ENCODE measurements at places on chromosomes 11 and 22.
A peak's percentile ranks its signal among the peaks of the same experiment; 100 is the strongest.

DNA sequence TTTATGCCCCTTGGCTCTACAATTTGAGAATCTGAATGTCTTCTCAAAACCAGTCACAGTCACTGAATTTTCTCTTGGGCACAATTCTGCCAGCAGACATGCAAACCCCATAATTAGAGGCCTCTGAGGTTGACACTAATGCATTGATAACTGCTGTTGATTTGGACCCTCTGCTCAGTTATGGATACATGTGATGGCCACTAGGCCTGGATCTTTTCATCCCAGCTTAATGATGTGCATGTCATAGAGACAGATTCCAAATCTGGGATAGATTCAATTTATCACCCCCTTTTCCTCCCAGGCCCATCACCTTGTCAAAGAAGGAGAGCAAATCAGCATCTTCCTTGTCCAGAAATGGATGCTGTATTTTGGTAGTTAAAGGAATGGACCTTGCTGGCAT, 92.2 kb downstream of the C11orf91 start:
- no peak for DNase-seq

DNA sequence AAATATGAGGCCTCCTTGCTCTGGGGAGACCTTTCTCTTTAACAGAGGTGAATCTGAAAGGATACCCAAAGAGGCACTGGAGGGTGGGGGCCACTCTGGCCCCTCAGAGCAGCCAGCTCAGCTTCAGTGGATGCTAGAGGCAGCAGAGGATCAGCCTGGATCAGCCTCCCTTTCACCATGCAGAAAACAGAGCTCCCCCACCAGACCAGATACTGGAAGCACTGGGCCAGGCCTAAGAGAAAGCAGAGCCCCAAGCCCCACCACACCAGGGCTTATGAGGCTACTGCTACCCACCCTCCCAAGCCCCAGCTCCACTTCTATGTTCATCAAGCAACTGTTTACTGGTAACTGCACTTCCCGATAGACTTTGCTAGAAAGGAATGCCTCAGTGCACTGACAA, 4.0 kb upstream of the SLC43A3 start:
- DNase-seq, result no peak

DNA sequence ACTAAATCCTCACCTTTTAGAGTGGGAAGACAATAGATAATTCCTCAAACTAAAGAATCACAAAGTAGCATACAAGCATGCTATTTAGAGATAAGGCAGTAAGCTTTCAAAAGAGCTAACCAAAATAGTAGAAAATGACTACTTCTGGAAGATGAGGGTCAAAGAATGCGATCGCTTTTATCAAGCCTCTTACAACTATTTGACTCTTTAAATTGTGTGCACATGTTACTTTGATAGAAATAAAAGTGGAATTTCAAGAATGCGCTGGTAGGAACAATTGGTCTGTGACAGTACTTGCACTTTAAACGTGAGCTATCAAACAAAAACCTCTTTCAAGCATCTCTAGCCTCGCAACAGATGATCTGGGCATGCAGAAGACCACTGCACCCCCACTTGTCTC, 97.3 kb downstream of the COMMD9 start:
- no peak for DNase-seq

DNA sequence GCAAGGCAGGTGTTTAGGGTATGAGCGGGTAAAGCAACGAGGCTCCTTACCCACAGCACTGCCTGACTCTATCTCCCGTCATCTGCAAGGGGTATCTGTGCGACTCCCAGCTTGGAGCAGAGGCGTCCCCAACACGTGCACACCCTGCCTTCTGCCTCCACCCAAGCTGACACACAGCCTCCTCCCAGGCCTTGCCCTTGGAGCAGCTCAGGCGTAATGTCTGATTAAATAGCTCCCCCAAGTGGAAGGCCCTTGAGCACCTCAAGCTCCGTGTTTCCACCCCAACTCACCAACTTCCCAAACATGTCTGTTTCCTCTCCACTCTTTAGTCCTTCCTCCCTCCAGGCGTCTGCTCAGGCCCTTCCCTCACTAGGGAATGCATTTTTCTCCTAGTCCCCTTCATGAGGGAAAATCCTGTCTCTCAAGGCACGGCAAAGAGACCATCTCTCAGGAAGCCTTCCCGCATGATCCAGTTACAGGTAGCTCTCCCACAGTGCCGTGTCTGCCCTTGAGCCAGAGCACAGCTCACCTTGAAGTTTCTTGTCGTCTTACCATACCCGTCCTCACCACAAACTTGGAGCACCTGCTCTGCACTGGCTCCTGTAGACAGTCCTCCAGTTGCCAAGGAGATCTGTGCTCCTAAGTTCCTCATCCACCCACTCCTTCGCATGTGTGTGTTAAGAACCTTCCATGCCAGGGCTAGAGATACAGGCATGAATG, 15.8 kb downstream of the CYB5R2 start:
- DNase-seq, result no peak

DNA sequence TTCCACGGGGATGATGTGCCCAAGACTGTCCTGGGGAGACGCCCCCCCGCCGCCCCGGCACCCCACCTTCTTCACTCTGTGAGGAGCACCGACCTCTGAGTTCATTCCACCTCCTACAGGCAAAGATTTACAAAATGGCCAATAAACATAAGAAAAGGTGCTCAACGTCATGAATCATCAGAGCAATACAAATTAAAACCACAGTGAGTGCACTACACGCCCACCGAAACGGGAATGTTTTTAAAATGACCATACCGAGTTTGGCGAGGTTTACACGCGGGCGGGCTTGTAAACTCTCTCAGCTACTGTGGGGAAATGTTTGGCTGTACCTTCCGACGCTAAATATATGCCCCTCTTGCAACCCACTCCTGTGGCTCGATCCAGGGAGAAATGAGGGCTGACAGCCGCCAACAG, 7.9 kb downstream of the NPTXR start:
- DNase-seq, result peak; percentile 6
